ENCODE measurements at places on chromosomes 13 and 19. TPM values are rescaled to one million over a fixed set of nuclear protein-coding genes. Genes with fewer than 3 reads are reported as not detected.

PNMA8A gene
- total RNA-seq: 4.8 TPM

TMEM38A gene
- total RNA-seq: 5.4 TPM

SHC2 gene
- total RNA-seq: 0.13 TPM

RNF225 gene
- total RNA-seq: 0.12 TPM

SCGB2B2 gene
- 0.13 TPM for total RNA-seq

ATP1A3 gene
- under 0.01 TPM for total RNA-seq

SLITRK6 gene
- under 0.01 TPM for total RNA-seq

ACP7 gene
- total RNA-seq: 0.12 TPM

PLA2G4C gene
- 22.1 TPM for total RNA-seq

SSC5D gene
- 12.8 TPM for total RNA-seq

LHB gene
- not detected for total RNA-seq

FBL gene
- 152 TPM for total RNA-seq

CCDC169 gene
- 4.4 TPM for total RNA-seq

KLC3 gene
- total RNA-seq: not detected

ZSCAN5B gene
- not detected for total RNA-seq

PLPP2 gene
- 0.53 TPM for total RNA-seq

DLL3 gene
- 0.06 TPM for total RNA-seq

CERS1 gene
- total RNA-seq: 0.40 TPM

C19orf38 gene
- 0.26 TPM for total RNA-seq

CCDC122 gene
- total RNA-seq: 4.5 TPM

ZNF829 gene
- total RNA-seq: 2.7 TPM

C13orf42 gene
- not detected for total RNA-seq

SPRED3 gene
- total RNA-seq: 6.9 TPM

HIPK4 gene
- 0.06 TPM for total RNA-seq

PROZ gene
- total RNA-seq: not detected

DKKL1 gene
- total RNA-seq: not detected

MATK gene
- not detected for total RNA-seq

CYSLTR2 gene
- not detected for total RNA-seq

ZNF229 gene
- 11.9 TPM for total RNA-seq

SMAD9 gene
- total RNA-seq: 8.2 TPM

DPF1 gene
- 1.5 TPM for total RNA-seq

All from aortic smooth muscle cell (primary cell).